Activated CD8-positive, alpha-beta T cell treated with anti-CD3 and anti-CD28 coated beads, Interleukin-2, amount 10 ng/mL, durations not matched to agents 7 days and 5 days (primary cell): ENCODE measurements at places on chromosomes 12 and 14. TPM values are rescaled to one million over a fixed set of nuclear protein-coding genes. Genes with fewer than 3 reads are reported as not detected.

FGD4 gene
- 0.66 TPM for total RNA-seq

PCED1B gene
- total RNA-seq, result 72.1 TPM

RAB2B gene
- 22.1 TPM for total RNA-seq

VASH1 gene
- total RNA-seq, result 3.4 TPM

HOXC5 gene
- not detected for total RNA-seq

SMOC1 gene
- total RNA-seq, result not detected

OTOGL gene
- not detected for total RNA-seq

ISM2 gene
- not detected for total RNA-seq

ABCD4 gene
- total RNA-seq, result 41.9 TPM

HOXC4 gene
- total RNA-seq, result 1.1 TPM

RPGRIP1 gene
- total RNA-seq, result not detected

GLS2 gene
- 1.1 TPM for total RNA-seq

PRB2 gene
- total RNA-seq, result not detected

CCNK gene
- total RNA-seq, result 81.0 TPM

SCNN1A gene
- total RNA-seq, result 1.5 TPM
